Dermis blood vessel endothelial cell (primary cell): ENCODE measurements at places on chromosomes 6 and 20.

GRCh38 chr20:32603046-32603726, 18.1 kb upstream of the NOL4L start:
- DNase-seq = no peak

GRCh38 chr6:46254946-46255345, 84.2 kb upstream of the ENPP5 start:
- no peak for DNase-seq

DNA sequence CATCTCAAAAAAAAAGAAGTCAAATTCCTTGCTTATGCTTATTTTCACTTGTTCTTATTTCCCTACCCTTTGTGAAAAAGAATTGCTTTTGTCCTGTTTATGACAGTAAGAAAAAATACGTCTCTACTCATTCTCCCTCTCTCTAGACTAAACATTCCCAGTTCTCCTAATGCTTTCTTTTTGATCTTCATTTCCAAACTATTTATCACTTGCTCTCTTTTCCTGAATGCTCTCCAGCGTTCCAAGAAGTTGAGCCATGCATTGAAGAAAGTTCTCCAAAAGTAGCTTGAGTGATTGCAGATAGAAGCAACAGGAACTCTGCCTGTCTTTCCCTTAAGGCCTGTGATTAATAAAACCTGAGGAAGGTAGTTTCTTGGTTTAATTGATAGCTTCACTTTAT, 53.1 kb upstream of the TMEM170B start:
- no peak for DNase-seq

DNA sequence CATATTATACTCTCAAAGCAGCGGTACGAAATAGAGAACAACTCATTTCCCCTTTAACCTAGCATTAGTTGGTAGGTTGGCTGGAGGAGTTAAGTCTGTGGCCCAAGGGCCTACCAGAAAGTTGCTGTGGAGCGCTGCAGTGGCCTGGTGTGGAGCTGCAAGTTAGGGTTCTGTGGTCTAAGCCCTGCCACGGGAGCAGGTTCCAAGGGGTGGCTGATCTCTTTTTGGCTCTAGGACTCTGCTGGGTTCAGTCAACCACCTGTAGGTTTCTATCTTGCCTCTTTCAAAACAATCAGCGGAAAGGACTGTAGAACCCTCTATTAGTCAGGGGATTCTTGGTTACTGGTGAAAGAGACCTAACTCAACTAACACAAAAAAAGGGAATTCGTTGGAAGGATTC, 54.5 kb upstream of the TULP4 start:
- DNase-seq = no peak

GRCh38 chr6:41739041-41739440, 3.6 kb upstream of the TFEB start:
- DNase-seq = no peak

DNA sequence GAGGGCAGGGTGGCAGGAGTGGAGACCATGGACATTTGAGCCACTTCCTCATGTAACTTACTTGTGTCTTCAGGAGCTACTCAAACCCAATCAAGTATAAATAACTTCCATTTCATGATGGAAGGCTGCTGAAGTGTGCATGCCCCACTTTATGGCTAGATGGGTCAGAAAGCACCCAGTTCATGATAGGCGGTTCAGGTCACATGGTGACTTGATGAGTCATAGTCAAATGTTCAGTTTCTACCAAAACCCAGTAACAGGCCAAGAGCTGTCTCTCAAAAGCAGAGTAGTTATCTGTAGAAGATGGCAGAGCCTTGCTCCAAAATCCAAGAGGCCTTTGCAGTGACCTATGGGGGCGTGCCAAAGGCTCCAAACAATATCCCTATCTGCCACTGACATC, 133.7 kb upstream of the TENT5A start:
- DNase-seq = no peak

- DNase-seq = no peak
Observed at GRCh38 chr6:89506716-89507617, 74.0 kb downstream of the ANKRD6 start.

DNA sequence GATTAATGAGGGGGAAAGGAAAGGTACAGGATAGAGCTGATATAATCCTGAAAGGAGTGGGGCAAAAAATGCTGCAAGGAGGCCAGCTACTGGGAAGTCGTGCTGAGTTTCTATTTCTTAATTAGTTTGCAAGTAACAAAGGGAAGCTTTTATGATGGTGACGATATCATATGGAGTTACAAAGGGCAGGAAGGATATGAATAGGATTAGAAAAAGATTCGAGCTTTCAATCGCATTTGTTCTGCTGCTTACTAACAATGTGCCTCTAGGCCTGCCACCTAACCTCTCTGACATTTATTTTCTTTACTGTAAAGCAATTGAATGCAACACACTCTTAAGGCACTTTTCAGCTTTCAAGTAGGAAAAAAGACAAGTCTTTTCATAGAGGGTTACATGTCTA, 219.2 kb downstream of the CLVS2 start:
- no peak for DNase-seq

DNA sequence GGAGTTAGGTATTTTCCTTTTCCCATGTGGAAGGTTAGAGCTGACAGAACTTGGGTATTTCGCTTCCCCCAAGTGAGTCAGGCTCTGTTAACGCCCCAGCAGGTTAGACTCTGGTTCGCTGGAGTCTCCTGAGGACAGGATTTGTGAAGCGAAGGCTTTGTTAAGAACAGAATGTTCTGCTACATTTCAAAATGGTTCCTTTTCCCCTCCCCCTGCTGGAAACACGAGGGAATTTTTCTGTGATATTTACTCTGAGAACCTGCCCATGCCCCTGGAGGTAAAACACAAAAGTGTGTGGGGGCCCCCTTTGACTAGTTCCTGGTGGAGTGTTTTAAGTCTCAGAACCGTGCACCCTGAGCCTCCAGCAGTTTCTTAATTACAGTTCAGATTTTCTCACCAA, 731.4 kb upstream of the CITED2 start:
- DNase-seq = peak; percentile 4

GRCh38 chr20:46161921-46162320, 43.8 kb downstream of the CD40 start:
- no peak for DNase-seq

GRCh38 chr6:163773646-163774045, 359.1 kb downstream of the QKI start:
- DNase-seq = no peak

DNA sequence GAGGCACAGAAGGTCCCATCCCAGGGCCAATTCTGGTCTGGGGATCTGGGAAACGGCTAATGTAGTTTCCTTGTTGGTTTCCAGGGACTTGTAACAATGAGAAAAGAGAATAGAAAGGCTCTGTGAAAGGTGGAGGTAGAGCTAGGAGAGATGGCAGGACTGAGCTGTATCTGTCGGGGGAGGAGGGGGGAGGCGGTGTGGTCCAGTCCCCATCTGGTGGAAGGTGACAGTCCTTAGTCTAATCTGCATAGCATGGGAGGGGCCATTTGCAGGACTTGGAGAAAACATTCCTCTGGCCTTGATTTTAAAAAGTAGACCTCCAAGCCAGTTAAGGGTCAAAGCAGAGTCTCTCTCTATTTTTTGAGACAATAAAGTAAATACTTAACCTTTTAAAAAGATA, 137.1 kb downstream of the DNAH8 start:
- no peak for DNase-seq

DNA sequence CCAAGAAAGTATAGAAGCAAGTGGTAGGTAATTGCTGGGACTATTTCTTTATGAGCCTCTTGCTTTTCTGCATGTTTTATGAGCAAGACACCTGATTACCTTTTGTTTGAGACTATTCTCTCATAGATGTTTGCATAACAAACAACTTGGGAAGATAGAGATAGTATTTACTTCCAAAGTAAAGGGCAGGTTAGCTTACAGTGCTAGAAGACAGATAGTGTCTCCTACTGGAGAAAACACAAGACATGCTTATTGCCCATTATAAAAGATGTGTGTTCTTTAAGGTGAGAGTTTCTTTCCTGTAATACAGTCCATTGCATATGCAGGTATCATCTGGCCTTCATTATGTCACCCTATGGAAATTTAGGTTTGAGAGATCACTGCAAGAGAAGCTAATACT, 174.2 kb upstream of the FUT9 start:
- DNase-seq = no peak

GRCh38 chr6:28901831-28902230, 22.0 kb downstream of the TRIM27 start:
- DNase-seq = no peak

- no peak for DNase-seq
Observed at GRCh38 chr6:87784051-87784450, 82.0 kb upstream of the AKIRIN2 start.

DNA sequence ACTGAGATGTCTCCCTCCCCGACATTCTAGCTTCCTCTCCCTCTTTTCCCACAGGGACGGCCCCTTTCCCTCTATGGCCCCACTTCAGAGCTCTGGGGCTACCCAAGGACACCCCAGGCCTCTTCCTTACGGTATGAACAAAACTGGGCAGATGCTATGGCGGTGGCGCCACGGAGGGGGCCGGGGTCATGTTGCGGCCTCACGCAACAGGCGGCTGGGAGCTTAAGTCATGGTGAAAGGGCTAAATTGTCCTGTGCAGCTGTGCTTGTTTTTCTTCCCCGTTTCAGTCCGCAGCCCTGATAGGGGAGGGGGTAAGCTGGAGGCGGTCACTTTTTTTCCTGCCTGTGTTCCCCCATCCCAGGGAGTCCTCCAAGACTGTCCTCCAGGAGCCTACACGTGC, 17.6 kb upstream of the KIAA1755 start:
- no peak for DNase-seq

GRCh38 chr6:65538644-65539043, 168.4 kb downstream of the EYS start:
- DNase-seq = no peak

GRCh38 chr6:99178168-99178567, 171.3 kb downstream of the FAXC start:
- no peak for DNase-seq

GRCh38 chr6:83466328-83466727, 35.5 kb upstream of the ME1 start:
- no peak for DNase-seq

- DNase-seq = no peak
Observed at GRCh38 chr20:63745424-63745805, 5.8 kb downstream of the SLC2A4RG start.

GRCh38 chr20:36908603-36909002, 32.7 kb downstream of the TLDC2 start:
- no peak for DNase-seq

DNA sequence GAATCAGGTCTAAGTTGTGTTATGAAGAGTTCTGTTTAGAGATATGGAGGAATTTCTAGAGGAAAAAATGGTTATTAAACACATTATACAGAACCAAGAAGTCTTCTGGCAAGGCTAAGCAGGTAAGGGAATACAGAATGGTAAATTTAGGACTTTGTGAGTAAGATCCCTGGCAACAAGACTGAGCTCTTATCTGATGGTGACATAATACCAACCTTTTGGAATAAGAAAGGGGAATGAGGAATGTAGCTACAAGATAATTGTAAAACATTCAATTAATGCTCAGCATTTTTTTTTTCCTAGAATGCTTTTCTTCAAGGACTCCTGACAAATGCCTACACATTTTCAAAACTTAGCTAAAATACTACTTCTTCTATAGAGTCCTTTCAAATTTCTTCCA, 51.8 kb downstream of the CYB5R4 start:
- DNase-seq = no peak

GRCh38 chr6:55014321-55015088, 159.8 kb upstream of the HCRTR2 start:
- DNase-seq = no peak

GRCh38 chr6:168711666-168712300, 270.8 kb downstream of the SMOC2 start:
- DNase-seq = no peak

DNA sequence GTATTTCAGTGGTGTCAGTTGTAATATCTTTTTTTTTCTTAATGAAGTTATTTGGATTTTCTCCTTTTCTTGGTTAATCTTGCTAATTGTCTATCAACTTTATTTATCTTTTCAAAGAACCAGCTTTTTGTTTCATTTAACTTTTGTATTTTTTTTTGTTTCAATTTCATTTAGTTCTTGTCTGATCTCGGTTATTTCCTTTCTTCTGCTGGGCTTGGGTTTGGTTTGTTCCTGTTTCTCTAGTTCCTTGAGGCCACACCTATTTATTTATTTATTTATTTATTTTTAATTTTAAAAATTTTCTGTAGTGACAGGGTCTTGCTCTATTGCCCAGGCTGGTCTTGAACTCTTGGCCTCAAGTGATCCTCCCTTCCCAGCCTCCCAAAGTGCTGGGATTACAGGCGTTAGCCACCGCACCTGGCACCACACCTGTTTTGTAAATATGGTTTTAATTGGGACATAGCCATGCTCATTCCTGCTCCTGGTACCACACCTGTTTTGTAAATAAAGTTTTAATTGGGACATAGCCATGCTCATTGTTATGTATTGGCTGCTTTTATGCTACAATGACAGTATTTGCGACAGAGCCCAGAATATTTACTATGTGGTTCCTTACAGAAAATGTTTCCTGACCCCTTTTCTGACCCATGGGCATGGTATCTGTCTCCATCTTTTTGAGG, 22.2 kb downstream of the KDM1B start:
- no peak for DNase-seq

DNA sequence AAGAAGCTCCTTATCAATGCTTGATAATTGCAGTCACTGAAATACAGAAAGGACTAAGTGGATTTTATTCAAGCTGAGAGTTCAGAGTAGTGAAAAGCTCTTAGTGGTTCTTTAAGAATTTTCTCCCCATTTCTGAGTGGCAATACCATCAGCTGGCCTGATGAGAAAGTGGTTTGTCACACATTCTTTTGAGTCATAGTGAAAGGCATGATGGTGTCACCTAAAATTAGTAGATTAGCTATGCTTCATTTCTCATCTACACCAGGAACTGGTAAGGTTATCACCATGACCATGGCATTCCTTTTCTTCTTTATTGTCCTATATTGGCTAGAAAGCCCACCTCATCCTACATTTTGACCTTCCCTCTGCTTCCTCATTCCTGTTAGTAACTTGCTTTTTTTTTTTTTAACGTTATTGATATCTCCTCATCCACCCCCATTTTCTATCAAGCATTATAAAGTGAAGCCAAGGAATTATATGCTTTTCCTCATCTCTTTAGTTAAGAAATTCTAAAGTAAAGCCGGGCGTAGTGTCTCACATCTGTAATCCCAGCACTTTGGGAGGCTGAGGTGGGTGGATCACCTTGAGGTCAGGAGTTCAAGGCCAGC, 67.4 kb upstream of the LOC128125822 start:
- DNase-seq = no peak

GRCh38 chr6:110325197-110325596, 33.0 kb downstream of the METTL24 start:
- no peak for DNase-seq

DNA sequence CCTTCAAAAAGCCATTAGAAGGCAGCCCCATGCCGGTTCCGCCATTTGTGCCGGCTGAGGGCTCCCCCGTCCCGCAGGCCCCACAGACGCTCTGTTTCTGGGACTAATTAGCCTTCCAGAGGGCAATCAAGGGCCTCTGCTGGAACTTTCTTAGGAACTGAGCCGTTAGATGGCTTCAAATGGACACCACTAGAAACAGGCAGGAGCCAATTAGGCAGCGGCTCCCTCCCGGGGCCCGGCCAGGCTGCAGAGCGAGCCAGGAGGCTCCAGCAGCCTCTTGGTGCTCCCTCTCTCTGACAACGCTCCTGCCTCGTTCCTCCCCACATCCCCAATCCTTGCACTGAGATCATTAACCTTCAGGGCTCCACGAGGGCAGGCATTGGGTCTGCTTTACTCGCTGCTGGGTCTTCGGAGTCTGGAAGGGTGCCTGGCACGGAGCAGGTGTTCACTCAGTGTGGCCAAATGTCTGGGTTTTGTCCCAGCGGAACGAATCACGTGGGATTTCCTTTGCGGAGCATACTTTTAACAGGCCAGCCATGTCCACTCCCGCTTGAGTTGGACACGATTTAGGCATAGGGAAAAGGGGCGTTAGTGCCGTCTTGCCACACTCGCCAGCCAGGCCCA, 98.3 kb downstream of the TMEM242 start:
- no peak for DNase-seq
